ENCODE measurements at places on chromosomes 12 and 14.
A peak's percentile ranks its signal among the peaks of the same experiment; 100 is the strongest.

- no peak for DNase-seq
Observed at GRCh38 chr14:94129758-94130414, 482 bp upstream of the IFI27L2 start.

DNA sequence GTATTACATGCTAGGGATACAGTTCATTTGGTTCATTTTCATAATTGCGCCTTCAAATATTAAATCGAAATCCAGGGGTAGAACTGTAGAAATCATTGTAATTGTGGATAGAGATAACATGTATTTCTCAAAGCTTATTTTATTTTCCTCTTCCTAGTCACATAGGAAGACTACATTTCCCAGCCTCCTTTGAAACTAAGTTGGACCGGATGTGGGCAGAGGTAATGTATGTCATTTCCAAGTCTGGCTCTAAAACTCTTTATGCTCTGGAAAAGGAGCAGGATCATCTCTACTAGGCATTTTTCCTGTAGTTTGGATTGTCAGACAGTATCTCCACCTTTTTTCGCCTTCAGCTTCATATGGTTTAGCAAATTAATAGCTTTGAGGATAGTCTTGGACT, 70.1 kb upstream of the CRY1 start:
- DNase-seq: no peak

- no peak for DNase-seq
Observed at GRCh38 chr14:53401646-53402045, 248.5 kb upstream of the DDHD1 start.

GRCh38 chr14:34792598-34792997, 78.2 kb upstream of the CFL2 start:
- no peak for DNase-seq

DNA sequence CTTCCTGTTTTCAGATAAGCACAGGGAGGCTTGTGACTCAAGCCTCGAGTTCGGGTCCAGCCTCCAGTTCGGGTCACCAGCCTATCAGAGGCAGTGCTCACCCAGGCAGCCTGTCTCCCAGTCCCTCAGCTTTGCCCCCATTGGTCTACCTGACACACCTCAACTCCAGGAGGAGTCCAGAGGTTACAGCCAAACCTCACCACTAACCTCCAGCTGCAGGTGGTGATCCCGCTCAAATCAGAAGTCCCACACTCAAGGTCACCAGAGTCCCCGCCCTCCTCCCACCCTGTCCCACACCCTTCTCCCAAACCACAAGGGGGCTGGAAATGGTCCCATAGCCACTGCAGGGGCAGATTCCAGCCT, 42.1 kb downstream of the KDM2B start:
- DNase-seq: no peak

DNA sequence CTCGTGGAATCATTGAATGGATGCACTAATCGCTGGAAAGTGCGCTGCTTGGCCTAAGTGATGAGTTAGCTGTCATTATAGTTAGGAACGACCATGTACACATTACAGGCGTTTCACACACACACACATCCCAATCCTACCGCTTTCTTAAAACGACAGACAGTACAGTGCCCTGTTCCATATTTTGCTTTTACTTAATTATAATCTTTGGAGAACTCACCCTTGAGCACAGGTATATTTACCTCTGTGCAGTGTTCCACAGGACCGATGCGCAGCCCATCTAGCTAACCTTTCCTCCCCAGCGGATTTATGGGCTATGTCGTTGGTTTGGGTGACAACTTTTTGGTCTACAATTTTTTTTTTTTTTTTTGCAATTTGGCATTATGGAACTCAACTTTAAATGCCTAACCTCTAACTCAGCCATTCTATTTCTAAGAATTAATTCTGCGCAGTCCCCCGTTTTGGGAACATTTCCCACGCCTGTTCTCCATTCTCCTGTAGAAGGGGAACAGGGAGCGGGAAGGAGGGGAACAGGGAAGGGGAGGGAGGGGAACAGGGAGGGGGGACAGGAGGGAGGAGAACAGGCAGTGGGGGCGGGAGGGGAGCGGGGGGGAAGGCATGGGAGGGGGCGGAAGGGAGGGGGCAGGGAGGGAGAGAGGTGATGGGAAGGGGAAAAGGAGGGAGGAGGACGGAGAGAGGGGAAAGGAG, 663 bp upstream of the ULK1 start:
- no peak for DNase-seq

- DNase-seq: no peak
Observed at GRCh38 chr12:46660276-46660675, 165.5 kb downstream of the SLC38A4 start.

DNA sequence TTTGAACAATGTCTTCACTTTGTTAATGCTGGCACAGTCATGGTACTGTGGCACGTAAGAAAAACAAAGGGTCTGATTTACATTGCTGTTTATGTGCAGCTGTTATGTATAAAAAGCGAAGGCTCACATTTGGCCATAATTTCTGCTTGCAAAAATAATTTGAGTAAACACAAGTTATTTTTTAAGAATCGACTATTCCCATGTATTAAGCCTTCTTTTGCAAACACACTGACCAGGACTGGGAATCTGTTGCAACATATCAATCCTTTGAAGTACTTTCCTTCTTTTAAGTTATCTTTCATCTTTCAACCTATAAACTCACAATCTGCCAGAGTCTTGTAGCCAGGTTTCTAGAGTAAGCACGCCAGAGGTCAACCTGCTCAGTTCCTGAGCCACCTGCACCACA, 145.4 kb upstream of the BMP4 start:
- no peak for DNase-seq

DNA sequence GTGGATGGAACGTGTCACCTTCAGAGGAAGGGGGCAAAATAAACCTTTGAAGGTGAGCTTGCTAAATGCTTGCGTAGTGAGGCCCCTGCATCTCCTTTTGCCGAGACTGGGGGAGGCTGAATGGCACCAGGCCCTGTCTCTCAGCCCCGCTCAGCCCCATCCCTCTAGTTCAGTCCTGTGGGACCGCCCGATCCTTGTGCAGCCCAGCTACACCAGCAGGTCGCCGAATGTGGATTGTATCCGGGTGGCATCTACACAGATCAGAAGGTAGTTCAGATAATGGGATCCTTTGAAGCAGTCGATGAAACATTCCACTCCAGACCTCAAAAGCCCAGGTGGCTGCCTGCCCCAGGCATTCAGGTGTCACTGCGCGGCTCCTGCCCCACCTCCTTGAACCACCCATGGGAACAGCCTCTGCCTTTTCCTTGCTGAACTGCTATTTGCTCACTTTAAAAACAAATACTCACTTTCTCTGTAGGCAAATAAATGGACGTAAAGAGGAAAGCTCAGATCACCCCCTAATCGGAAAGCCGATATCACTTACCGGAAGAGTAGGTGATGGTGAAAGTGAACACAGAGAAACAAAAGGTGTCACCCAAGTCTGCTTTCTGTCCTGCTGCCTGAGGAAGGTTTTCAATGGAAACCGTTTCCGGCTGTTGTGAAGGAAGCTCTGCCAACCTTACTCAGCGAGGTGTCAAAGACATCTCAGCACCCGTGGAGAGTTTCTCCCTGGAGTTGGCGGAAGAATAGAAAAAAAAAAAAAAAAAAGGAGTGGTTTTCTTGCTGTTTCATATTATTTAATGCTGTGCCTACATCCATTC, 100.3 kb upstream of the NCOR2 start:
- DNase-seq: no peak

GRCh38 chr14:102736956-102737355, 40.3 kb upstream of the TRAF3 start:
- no peak for DNase-seq

DNA sequence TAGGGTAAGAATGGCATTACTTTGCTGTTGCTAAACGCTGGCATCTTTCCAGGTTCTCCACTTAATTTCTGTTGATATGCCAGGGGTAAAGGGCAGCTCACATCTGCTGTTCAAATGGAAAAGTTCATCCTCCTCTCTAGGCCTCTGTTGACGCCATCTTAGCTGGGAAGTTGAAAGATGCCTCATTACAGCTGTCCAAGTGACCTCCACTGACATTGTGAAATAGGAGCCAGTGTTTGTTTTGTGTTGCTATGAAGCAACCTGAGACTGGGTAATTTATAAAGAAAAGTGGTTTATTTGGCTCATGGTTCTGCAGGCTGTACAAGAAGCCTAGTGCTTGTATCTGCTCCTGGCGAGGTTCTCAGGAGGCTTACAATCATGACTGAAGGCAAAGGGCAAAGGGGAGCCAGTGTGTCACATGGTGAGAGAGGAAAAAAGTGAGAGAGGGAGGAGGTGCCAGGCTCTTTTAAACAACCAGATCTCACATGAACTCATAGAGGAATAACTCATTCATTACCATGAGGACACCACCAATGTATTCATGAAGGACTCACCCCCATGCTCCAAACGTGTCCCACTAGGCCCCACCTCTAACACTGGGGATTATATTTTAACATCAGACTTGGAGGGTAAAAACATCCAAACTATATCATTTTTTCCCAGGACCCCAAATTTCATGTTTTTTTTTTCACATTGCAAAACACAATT, 3.2 kb upstream of the ADAM21 start:
- DNase-seq: no peak

GRCh38 chr14:89861630-89862029, 92.9 kb downstream of the EFCAB11 start:
- no peak for DNase-seq

- no peak for DNase-seq
Observed at GRCh38 chr12:127998988-127999387, 268.0 kb upstream of the TMEM132C start.

DNA sequence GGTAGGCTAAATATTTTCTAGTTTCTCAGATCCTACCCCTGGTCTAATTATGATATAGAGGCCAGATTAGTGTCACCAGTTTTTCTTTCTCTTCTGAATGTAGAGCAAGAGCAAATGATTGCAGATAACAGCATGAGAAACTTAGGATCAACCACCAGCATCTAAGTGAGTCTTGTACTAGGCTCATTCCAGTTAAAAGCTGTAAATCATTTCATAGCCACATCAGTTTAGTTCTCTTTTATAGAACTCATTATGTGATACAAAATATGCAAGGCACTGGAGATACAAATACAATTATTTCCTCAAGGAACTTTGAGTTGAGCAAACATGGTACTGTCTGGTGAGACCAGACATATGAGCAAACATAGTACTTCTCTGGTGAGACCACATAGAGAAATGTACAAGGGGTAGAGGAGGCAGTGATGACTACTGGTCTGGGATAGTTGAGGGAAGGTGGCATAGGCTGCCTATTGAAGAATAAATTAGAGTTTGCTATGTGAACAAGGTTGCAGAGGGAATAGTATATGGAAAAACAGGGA, 59.5 kb downstream of the CRADD start:
- no peak for DNase-seq

DNA sequence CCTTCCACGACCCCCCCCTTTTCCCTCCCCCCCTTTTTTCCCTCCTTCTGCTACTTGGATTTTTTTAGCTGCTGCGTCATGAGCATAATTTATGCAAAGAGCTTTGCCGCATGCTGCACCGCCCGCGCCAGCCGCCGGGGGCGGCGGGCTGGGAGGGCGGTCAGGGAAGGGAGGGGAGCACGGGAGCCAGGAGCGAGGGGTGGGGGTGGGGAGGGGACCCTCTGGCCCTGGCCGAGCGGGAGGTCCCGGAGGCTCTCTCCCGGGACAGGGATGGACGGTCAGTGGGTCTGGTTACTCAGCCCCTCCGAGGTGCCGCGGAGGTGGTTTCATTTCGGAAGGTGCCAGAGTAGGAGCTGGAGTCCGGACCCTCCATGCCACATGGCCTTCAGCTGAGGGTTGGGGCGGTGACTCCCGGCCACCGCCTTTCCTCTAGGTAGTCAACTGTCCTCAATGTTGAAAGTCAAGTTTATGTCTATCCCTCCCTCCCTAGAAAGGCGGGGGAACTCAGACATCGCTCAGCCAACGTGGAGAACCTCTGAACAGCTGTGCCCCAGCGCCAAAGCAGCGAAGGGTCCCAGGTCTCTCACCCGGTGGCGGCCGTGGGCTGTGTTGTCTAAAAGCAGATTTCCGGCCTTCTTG, at the start of gene POU6F1:
Gene POU6F1, minus strand, starts transcription at position 95 of the 639 bp plus-strand sequence. CDS start 11,226 bp downstream, outside the sequence.
- peak; percentile 85 for DNase-seq

DNA sequence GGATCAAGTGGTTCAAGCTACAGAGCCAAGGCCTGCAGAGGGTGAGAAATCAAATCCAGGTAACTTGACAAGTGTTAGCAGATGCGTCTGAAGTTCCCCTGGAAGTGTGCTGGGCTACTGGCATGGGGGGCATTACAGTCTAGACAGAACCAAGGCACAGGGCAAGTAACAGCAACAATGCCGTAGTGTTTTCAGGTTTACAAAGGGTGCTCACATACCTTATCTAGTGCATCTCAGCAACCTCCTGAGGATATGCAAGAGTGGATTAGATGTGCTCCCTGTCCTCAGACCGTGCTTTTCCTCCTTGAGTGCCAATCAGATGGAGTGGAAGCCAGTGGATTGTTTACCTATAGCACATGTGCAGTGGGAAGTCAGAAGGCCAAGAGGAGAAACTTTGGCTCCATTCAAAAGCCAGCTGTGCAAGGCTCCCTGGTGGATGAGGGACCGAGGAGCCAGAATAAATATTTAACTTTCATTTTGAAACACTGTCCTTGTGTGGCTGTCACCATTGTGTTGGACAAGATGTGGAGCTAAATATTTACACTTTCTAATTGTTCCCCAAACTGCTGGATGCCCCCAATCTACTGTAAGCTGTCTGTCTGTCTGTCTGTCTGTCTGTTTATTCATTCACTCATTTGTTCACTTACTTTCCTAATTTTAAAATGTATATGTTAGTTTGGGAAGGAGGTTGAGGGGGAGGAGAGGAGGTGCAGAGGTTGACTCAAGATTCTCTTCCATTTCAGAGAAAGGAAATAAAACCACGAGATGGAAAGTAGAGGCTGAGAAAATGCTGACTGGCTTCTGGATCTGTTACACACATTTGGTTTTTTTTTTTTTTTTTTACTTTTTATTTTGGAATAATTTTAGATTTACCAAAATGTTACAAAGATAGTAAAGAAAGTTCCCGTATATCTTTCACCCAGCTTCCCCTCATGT, 184.0 kb upstream of the PARP11 start:
- DNase-seq: no peak

GRCh38 chr14:76687611-76688382, 73.5 kb upstream of the VASH1 start:
- DNase-seq: no peak

DNA sequence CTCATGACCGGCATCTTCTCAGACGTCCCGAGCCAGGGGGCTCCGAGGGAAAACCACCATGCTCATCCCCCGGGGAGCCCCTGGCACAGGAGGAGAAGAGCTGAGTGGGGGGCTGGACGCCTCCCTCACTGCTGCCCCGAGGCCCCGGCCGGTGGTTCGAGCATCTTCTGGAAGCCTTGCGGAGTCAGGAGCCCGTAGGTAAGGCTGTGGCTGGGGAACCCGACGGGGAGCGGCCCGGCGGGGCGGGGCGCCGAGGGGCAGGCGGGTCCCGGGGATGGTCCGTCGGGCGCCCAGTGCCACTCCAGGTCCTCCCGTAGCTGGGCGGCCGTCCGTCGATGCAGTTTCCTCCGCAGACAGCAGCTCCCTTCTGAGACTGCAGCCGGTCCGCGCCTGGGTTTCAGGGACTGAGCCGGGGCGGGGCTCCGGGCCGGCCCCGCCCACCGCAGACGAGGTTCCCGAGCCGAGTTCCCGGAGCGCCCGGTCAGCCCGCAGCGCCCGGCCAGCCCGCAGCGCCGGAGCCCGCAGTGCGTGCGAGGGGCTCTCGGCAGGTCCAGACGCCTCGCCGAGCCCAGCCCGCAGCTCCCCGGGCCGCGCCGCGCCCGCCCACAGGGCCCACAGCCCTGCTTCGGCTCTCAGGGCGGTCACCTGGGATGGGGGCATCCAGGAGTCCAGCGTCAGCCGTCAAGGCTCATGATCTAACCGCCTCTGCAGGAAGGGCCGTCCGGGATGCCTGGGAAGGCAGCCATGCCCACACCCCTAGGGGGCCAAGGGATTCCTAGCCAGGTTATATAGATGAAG, at the start of gene PGF:
Gene PGF, minus strand, starts transcription at position 369 of the 798 bp plus-strand sequence. Its CDS starts 355 bp downstream, at position 14.
- peak; percentile 86 for DNase-seq

- no peak for DNase-seq
Observed at GRCh38 chr14:90103808-90104207, 42.0 kb downstream of the KCNK13 start.
